ENCODE measurements at places on chromosomes 2 and 18.

- peaks cover 9% of the 10 kb centered on the region for H3K36me3 ChIP-seq
- H3K4me3 ChIP-seq, result no peak overlapping the region
- peaks cover 14% of the 10 kb centered on the region for H3K4me1 ChIP-seq
- no peak overlapping the region for H3K27ac ChIP-seq
Measured at GRCh38 chr2:230919681-230920080, 5.4 kb downstream of the GPR55 start.

- H3K4me3 ChIP-seq, result no peak overlapping the region
- no peaks in the 10 kb centered on the region for H3K4me1 ChIP-seq
Measured at GRCh38 chr18:4106407-4107033, 348.6 kb downstream of the DLGAP1 start.

GRCh38 chr18:10421859-10422258, 32.6 kb upstream of the APCDD1 start:
- DNase-seq, result no peak
- H3K27ac ChIP-seq, result no peak overlapping the region
- H3K36me3 ChIP-seq, result no peaks in the 10 kb centered on the region
- H3K27me3 ChIP-seq, result peaks cover 14% of the 10 kb centered on the region
- no peaks in the 10 kb centered on the region for H3K4me1 ChIP-seq
- no peak overlapping the region for H3K4me3 ChIP-seq

GRCh38 chr2:83071914-83072313, 1387.2 kb downstream of the SUCLG1 start:
- no peaks in the 10 kb centered on the region for H3K4me1 ChIP-seq
- H3K27me3 ChIP-seq, result no peaks in the 10 kb centered on the region
- no peak for DNase-seq
- H3K27ac ChIP-seq, result no peak overlapping the region
- H3K36me3 ChIP-seq, result no peaks in the 10 kb centered on the region

- H3K36me3 ChIP-seq, result peaks cover 96% of the 10 kb centered on the region
- no peak for DNase-seq
- peak overlapping the region; percentile 58 for H3K27ac ChIP-seq
- H3K4me1 ChIP-seq, result peaks cover 8% of the 10 kb centered on the region
Measured at GRCh38 chr2:233185963-233186362, 65.5 kb upstream of the ATG16L1 start.

- no peaks in the 10 kb centered on the region for H3K36me3 ChIP-seq
- peak overlapping the region; percentile 63 for H3K27ac ChIP-seq
- no peak overlapping the region for H3K4me3 ChIP-seq
- H3K27me3 ChIP-seq, result peaks cover 4% of the 10 kb centered on the region
Measured at GRCh38 chr18:75125382-75126331, 83.3 kb downstream of the PTGR3 start.

GRCh38 chr18:72826736-72827135, 41.1 kb downstream of the NETO1 start:
- H3K27me3 ChIP-seq, result no peaks in the 10 kb centered on the region
- DNase-seq, result no peak
- no peak overlapping the region for H3K27ac ChIP-seq
- no peaks in the 10 kb centered on the region for H3K36me3 ChIP-seq

- no peaks in the 10 kb centered on the region for H3K27me3 ChIP-seq
- no peak overlapping the region for H3K4me3 ChIP-seq
- no peak overlapping the region for H3K27ac ChIP-seq
- H3K4me1 ChIP-seq, result peaks cover 35% of the 10 kb centered on the region
Measured at GRCh38 chr2:181241797-181242196, 215.4 kb upstream of the ITGA4 start.

GRCh38 chr18:32469190-32469651, 1.5 kb downstream of the GAREM1 start:
- DNase-seq, result no peak
- peaks cover 19% of the 10 kb centered on the region for H3K4me1 ChIP-seq
- no peaks in the 10 kb centered on the region for H3K36me3 ChIP-seq
- no peak overlapping the region for H3K27ac ChIP-seq
- peaks cover 35% of the 10 kb centered on the region for H3K27me3 ChIP-seq

DNA sequence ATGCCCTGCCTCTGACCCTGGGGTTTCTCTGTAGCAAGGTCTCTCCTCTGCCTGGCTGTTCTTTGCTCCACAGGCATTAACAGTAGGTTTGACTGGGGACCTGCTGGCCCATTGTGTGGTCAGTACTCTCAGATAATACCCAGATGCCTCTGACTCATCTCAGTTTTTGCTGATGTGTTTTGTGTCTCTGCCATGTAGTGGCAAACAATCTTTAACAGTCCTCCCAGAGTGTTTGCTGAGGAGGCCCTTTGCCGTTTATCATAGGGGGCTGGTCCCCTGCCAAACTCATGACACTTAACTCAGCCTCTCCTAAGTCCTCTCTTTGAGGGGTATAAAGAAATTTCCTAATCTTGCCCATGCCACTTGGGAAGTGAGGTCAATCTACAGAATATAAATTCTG, 793.7 kb upstream of the FANCL start:
- no peak overlapping the region for H3K27ac ChIP-seq
- DNase-seq, result no peak
- no peaks in the 10 kb centered on the region for H3K4me1 ChIP-seq
- no peaks in the 10 kb centered on the region for H3K27me3 ChIP-seq
- no peak overlapping the region for H3K4me3 ChIP-seq
- no peaks in the 10 kb centered on the region for H3K36me3 ChIP-seq

- no peak overlapping the region for H3K4me3 ChIP-seq
- no peak overlapping the region for H3K27ac ChIP-seq
- H3K36me3 ChIP-seq, result no peaks in the 10 kb centered on the region
- no peaks in the 10 kb centered on the region for H3K4me1 ChIP-seq
Measured at GRCh38 chr2:232949016-232949415, 64.0 kb downstream of the NGEF start.

GRCh38 chr2:157160111-157160510, 97.4 kb upstream of the GALNT5 start:
- H3K27ac ChIP-seq, result no peak overlapping the region
- H3K36me3 ChIP-seq, result no peaks in the 10 kb centered on the region
- DNase-seq, result no peak
- H3K4me3 ChIP-seq, result no peak overlapping the region
- peaks cover 3% of the 10 kb centered on the region for H3K27me3 ChIP-seq

DNA sequence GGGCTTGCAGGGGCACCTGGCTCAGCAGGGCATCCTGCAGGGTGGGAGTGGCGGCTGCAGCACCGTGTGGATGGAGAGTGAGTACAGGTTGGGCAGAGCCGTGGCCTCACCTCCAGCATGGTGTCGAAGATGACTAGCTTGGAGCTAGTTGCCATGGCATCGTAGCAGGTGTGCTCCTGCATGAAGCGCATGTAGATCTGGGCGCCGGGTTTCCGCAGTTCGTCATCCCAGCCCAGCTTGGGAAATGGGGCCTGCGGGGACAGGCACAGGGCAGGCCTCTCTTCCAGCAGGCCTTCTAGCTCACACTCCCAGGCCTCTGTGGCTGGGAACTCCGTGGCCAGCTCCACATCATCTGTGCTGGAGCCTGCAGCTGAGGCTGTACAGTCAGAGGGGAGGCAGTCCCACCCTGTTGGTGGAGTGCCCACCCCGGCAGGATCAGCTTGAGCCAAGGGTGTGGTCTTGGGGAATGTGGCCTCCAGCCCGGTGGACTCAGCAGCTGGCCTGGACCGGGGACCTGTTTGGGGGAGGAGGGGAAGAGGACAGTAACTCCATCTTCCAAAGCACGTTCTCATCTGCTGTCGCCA, 1.6 kb downstream of the PRKAG3 start:
- no peak overlapping the region for H3K27ac ChIP-seq
- DNase-seq, result no peak

DNA sequence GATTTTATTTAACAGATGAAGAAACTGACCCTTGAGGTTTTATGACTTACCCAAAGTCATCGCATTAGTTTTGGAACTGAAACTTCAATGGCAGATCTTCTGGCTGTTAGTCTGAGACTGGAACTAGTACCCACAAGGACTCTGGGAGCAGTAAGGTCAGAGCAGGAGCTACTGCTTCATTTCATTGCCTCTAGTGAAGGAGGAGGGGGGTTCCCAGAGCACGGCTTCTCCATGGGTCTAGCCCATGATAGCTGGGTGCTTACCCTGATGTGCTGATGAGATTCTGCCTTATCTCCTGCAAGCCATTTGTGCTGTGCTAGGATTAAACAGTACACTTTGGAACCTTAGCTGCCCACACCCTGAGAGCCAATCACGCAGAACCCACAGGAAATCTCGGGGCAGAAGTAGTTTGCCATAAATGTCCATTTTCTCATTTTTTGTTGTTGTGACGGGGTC, 5.4 kb upstream of the RNASEH1 start:
- no peaks in the 10 kb centered on the region for H3K27me3 ChIP-seq
- H3K4me1 ChIP-seq, result no peaks in the 10 kb centered on the region
- H3K36me3 ChIP-seq, result peaks cover 9% of the 10 kb centered on the region
- H3K4me3 ChIP-seq, result no peak overlapping the region
- no peak for DNase-seq

DNA sequence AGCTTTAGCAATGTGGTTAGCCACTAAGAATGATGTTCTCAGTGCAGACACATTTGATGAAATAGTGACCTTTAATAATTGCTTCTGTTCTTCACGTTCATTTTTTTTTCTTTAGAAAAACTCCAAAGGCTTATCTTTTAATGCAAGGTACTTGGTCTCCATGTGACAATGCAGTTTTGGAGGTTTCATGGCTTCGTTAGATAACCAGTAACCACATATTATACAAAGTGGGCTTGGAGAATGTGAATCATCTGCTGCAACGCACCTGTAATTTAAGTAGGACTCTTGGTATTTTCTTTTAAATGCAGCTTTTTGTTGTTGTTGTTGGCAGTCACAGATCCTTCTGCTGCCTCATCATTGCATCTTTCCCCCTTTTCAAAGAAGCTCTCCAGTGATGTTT, 1606.3 kb downstream of the SUCLG1 start:
- H3K27me3 ChIP-seq, result no peaks in the 10 kb centered on the region
- DNase-seq, result no peak
- no peaks in the 10 kb centered on the region for H3K36me3 ChIP-seq
- H3K4me1 ChIP-seq, result no peaks in the 10 kb centered on the region
- no peak overlapping the region for H3K4me3 ChIP-seq
- H3K27ac ChIP-seq, result no peak overlapping the region
